Occipital lobe (tissue), 3 donors: ENCODE measurements at places on chromosomes 4 and X.

DNA sequence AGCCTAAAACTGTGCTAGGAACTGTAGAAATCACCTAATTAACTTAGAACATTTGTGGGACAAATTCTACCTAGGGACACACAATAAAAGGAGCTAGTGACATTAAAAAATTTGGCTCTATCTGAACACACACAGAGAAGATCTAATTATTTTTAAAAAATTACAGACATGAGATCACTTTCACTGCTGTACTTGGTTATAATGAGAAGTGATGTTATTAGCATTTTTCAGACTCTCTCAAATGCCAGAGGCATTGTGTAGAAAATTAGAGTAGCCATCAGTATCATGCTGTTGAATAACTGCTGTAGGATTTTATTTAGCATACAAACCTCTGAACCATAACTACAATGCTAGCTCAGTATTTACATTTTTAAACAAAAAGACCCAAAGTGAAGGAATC is 109.1 kb upstream of the ANK2 start:
- DNase-seq, result no peak

DNA sequence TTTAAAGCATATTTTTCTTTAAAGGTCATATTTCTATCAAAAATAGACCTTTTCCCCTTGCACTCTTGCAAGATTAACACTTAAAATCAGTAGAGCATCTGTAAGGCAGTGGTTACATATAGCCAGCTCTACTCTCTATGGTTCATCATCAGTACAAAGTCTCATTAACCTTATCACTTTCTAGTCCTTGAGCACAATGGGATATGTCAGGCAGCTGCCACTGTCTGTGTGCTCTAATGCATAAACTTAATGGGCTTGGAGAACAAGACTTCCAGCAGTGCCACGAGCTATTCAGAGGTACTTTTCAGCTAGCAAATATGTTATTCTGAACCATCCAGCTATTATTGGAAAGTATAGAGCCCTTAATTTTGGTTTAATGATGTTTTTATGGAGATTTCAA is 393.7 kb downstream of the GASK1B start:
- no peak for DNase-seq

- DNase-seq, result no peak
Observed at GRCh38 chr4:155734065-155734464, 24.8 kb upstream of the GUCY1B1 start.

DNA sequence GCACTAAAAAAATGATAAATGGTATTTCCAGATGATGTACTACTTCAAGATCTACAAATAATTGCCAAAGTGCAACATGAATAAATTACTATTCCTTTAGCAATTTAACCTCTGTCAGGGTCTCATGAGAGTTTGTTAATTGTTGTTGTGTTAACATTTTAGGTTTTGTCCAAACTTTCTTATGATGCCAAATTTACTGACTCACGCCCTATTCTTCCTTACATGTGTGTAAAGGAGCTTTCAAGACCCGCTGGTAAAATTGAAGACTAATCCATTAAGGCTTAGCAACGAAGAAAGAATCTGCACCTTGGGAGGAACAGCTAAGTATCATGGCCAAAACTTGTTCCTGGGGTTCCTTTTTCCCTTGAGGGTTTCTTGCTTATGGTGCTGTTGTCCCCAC is 252.7 kb upstream of the JADE1 start:
- no peak for DNase-seq

GRCh38 chr4:78962597-78963115 is 23.4 kb upstream of the PAQR3 start:
- DNase-seq, result no peak

- no peak for DNase-seq
Observed at GRCh38 chr4:139589336-139590018, 33.5 kb upstream of the SETD7 start.

- no peak for DNase-seq
Observed at GRCh38 chrX:148741441-148741840, 241.0 kb downstream of the AFF2 start.

- no peak for DNase-seq
Observed at GRCh38 chr4:40190465-40190864, 6.4 kb upstream of the RHOH start.

GRCh38 chr4:183347146-183347545 is 24.9 kb upstream of the CLDN24 start:
- no peak for DNase-seq

DNA sequence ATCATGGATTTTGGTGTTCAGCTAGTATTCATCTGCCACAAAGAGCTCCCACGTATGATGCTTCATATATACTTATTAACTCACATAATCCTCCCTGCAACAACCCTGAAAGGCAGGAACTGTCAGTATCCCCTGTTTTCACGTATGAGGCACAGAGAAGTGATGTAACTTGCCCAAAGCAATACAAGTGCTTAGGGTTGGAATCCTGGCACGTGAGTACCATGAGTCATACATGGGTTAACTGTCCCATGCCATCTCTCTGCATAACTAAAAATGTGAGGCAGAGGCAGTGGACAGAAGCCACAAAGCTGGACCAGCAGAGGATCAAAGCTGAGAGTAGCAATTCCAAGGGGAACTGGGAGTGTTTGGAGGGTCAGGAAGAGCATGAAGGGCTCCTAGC is 35.7 kb upstream of the EGFL6 start:
- no peak for DNase-seq

DNA sequence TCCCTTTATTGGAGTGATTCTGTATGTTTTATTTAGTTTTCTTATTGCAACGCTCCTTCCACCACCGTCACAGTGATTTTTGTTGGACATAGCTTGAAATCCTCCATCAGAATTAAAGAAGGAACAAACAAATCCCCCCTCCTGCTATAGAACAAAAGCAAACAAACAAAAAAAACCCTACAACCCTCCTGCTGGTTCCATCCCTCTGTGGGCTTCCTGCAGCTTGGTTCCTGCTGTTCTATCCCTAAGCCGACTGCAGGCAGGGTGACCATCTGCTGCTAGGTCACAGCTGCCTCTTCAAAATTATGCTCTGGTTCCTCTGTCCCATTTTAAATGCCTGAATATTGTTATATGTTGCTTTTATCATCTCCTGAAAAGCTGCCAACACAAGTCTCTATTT is 116.8 kb upstream of the AGA start:
- no peak for DNase-seq

DNA sequence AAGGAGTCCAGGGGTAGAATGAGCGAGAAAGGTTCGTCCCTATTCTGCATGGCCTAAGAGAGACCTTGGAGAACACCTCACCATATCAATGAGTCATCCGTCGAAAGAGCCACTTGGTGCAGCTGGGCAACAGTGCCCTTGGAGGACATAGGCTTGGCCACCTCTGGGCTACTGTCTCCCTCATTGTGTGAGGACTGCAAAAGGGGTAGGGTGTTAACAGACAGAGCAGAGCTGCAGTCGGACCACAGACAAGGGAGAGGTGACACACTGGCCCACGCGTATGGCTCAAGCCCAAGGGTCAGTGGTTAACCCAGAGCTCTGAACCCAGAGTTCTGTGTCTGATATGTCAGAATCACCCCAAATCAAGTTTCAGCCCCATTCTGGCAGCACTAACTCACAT is 118.2 kb upstream of the BMP3 start:
- no peak for DNase-seq

DNA sequence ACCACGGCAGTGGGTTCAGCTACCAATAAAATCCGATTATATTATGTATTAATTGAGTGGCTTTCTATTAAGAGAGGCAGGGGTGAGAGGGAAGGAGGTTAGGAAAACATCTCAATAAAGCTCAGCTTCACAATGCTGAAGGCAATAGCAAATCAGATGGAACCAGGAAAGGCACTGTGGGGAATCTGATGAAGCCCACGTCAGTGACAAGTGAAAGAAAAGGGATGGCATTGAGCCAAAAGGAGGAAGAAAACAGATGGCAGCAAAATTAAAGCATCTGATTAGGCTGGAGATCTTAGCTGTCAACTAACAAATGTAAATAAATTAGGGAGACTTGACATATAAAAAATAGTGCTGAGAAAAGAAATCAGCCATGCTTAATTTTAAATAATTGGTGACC is 180.9 kb downstream of the RASL11B start:
- no peak for DNase-seq

DNA sequence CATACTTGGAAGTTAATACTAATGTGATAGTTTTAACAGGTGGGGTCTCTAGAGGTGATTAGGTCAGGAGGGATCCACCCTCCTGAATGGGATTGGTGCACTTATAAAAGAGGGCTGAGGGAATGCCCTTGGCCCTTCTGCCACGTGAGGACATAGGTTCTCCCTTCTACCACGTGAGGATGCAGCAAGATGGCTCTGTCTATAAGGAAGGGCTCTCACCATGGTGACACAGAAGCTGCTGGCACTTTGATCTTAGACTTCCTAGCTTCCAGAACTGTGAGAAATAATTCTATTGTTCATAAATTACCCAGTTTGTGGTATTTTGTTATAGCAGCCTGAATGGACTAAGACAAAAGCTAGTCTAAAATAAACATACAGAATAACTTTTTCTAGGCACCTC is 1.0 kb downstream of the AADAT start:
- no peak for DNase-seq
